ENCODE measurements at places on chromosomes 6 and 20. TPM values are rescaled to one million over a fixed set of nuclear protein-coding genes. Genes with fewer than 3 reads are reported as not detected.

Gene XKR7
- 0.36 TPM for total RNA-seq

Gene SRSF12
- total RNA-seq: 7.0 TPM

Gene LAMA4
- 2.0 TPM for total RNA-seq

Gene SCGN
- total RNA-seq: not detected

Gene LGSN
- 0.25 TPM for total RNA-seq

Gene PHIP
- 24.9 TPM for total RNA-seq

Gene RAD21L1
- 0.34 TPM for total RNA-seq

Gene WFDC10B
- not detected for total RNA-seq

Gene STK4
- total RNA-seq: 41.4 TPM

Gene PGBD1
- total RNA-seq: 7.9 TPM

Gene CPNE5
- total RNA-seq: 0.29 TPM

Gene RIPPLY2
- not detected for total RNA-seq

Gene HSPA1B
- total RNA-seq: 64.9 TPM

Gene ABRACL
- total RNA-seq: 66.0 TPM

Gene NRSN1
- not detected for total RNA-seq

Gene PRSS16
- 2.0 TPM for total RNA-seq

Gene INSM1
- not detected for total RNA-seq

Gene PDE10A
- 7.4 TPM for total RNA-seq

Gene TDP2
- total RNA-seq: 27.2 TPM

Gene GSTA2
- not detected for total RNA-seq

Gene PNISR
- 62.2 TPM for total RNA-seq

Gene KCNK15
- 0.14 TPM for total RNA-seq

Gene CRISP3
- total RNA-seq: not detected

Gene CHRNA4
- 0.82 TPM for total RNA-seq

Gene RAET1G
- total RNA-seq: not detected

Measured in astrocyte (in vitro differentiated cells and primary cell).